NCI-H146 (cell line): ENCODE measurements at places on chromosomes 3 and 15.

DNA sequence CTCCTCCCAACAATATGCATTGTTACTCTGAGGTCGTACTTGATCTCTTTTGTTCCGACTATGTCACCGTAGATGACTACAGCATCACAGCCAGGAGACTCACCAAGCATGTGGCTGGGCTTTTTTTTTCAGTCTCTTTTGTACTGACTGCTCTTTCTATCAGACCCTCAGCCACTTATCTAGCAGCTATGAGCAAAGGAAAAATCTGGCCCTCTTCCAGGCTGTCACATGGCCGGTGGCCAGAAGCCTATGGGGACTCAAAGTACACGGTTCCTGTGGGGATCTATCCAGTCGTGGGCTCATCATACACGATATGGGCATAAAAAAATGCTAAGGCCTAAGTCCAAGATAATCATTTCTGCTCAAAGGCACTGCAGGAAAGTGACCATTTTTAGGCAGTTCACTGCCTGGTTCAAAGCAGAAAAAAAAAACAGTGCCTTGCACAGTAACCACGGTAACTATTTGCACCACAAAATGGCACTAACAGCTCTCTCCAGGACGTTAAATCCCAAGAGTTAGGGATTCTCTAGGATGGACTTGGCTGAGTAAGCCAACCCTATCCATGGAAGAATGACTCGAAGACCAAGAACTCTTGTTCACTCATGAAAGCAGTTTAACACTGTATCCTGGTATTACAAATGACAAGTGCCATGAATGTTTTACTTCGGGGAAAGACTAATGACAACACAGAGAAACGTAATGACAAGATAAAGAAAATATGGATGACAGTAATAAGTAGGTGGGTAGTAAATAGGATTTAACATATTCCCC is 50.3 kb downstream of the SHQ1 start:
- DNase-seq: peak; percentile 75

GRCh38 chr3:58353722-58354553 is 21.2 kb downstream of the PXK start:
- no peak for DNase-seq

- no peak for DNase-seq
Measured at GRCh38 chr3:77421916-77422315, 382.0 kb downstream of the ROBO2 start.

DNA sequence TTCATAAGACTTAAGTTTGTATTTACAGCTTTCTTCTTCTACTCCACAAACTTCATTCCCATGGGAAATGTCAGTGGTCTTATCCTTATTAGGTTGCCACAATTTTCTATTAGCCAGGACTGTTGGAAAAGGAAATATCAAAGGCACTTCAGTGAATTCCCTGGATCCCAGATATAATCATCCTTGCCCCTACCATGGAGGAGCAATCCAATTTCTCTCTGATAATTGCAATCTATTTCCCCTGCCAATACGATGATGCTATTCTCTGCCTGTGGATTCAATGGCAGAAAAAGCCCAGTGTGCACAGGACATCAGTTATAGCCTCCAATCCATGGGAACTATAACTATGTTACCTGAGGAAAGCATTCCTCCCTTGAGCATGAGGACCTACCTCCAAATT is 536.4 kb upstream of the UBE2E2 start:
- no peak for DNase-seq

DNA sequence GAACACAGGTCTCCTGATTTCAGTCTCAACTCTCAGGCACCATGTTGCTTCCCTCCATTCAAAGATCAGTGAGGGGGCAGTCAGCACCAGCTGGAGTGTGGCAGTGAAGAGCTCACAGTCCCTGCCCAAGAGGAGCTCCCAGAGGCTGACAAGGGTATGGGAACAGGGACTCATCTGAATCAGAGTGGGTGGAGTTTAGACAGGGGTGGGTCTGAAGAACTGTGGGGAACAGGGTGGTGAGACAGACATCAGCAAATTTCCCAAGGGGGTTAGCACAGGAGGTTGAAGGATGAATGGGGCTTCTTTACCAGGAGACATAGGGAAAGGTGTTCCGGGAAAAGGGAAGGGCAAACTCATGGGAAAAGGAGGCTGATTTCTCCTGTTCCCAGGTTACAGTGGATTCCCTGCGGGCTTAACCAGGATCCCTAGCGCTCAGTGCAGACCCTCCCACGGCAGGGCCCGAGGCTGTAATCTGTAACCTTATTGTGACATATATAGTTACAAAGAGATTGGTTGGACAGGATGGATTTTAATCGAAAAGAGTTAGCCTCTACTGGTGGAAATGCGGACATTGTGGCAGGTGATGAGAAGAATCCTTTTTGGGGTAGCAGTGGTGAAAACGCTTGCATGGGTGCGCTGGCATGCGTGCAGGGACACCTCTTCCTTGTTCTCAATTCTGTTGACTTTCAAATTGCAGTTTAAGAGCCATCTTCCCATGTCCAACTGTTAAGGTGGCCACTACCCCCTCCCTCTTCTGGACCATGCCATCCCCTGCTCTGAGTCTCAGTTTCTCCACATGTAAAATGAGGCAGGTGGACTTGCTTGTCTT is 160.3 kb downstream of the SMAD6 start:
- no peak for DNase-seq

- DNase-seq: no peak
Measured at GRCh38 chr15:83655237-83655616, 1.3 kb downstream of the ADAMTSL3 start.

GRCh38 chr15:91196768-91197167 is 96.7 kb downstream of the SV2B start:
- peak; percentile 64 for DNase-seq
